ENCODE measurements at places on chromosomes 3 and 15. TPM values are rescaled to one million over a fixed set of nuclear protein-coding genes. Genes with fewer than 3 reads are reported as not detected.

GRCh38 chr3:43998370-43998835, 243.3 kb upstream of the TOPAZ1 start:
- no peak for DNase-seq

DNA sequence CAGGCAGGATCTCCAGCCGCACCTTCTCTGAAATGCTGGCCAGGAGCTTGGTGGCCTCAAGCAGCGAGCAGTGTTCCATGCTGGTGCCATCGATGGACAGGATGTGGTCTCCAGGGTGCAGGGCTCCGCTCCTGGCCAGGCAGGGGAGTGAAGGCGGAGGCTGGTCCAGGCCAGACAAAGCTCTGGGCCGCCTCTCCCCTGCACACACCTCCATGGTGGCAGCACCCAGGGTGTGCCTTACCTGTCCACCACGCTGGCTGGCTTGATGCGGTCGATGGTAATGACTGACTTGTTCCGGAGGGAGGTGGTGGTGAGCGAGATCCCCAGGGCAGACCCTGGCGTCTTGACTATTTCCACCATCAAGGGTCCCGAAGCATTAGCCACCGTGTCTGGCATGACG, 20.0 kb downstream of the GRIP2 start:
- DNase-seq = peak; percentile 83

- DNase-seq = no peak
These were observed 147.8 kb downstream of the LEKR1 start for GRCh38 chr3:156973954-156974353.

- no peak for DNase-seq
These were observed 299.3 kb upstream of the PDZRN3 start for GRCh38 chr3:73924048-73924447.

DNA sequence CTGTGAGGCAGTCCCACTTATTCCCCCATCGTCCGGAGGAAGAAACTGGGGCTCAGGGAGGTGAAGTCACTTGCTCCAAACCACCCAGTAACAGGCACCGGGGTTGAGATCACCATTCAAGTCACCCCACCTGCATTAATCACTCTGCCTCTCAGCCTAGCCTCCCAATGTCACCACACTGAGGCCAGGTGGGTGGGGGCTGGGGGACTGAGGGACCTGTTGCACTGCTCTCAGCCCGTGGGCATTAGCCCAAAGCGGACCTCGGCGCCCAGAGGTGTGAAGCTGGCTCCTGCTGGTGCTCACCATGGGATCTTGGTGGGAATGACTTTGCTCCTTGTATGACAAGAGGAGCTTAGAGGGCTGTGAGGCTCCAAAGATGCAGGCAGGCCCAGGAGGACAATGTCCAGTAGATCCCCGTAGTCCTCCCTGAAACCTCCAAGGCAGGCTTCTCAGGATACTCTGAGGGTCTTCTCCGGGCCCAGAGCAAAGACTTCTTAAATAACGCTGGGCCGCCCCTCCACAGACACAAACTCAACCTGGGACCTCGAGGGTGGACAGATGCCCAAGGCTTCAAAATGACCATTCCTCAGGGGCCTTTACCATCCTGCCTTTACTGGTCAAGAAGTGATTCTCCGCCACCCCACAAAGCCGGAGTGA, 1.7 kb downstream of the NT5DC2 start:
- DNase-seq = peak; percentile 18

DNA sequence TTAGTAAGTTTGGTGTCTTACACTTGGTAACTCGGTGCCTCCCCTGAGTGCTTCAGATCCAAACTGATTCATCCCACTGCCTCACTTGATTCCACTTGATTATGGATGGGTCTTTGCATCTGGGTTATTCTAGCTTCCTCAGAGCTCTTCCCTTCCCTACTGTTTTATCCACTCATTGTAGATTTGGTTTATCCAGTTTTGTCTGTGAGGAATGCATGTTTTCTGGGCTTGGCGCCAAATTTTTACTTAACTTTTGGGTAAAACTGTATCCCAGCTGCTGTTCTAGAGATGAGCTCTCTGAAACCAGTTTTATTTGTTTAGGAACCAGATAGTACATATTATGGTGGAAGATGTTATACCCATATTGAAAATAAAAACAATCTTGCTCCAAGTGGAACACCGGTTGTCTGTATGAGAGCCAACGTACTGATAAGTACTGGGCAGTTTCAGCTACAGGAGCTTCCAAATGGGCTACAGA, 20.9 kb downstream of the RAD54L2 start:
- DNase-seq = no peak

DNA sequence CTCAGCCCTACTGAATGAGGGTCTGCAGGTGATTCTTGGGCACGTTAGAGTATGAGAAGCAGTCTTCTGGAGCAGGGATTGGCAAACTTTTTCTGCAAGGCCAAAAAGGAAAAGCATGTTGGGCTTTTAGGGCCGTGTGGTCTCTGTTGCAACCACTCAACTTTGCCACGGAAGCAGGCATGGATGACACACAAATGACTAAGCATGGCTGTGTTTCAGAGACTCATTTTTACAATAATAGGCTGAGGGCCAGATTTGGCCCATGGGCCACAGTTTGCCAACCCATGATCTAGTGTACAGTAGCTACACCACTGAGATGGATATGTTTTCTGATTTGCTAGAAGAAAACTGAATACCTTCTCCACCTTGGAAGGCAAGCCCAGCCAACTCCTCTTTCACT, 66.1 kb upstream of the PRICKLE2 start:
- DNase-seq = peak; percentile 91

DNA sequence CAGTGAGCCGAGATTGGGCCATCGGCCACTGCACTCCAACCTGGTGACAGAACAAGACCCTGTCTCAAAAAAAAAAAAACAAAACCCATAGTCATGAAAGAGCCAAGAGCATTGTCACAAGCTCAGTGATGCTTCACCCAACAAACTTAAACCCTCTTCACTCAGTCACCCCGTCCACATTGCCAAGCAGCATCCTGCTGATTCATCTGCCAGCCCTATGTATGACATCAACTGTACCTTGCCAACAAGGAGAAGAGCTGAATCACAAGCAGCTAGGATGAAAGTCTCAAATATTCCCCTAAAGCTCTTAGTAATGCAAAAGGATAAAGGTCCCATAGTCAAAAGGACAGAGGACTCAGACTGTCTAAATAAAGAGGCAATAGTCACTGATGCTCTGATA, 90.0 kb downstream of the ANO10 start:
- DNase-seq = no peak

DNA sequence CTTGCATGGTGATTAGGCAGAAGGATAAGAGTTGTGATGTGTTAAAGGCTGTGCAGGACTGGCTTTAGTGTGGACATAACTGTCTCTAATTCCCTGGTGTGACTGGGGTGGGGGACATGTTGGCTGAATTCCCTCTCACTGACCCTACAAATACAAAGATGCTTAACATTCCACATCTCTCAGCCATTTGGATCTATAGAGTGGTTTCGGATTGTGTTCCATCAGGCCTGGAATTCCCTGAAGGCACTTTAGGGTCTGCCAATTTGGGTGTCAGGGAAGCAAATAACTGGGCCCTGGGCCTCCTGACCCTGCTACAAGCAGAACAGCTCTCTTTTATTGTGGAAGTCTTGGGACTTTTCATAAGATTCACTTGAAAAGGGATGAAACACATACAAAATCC, 56.2 kb downstream of the ARHGEF26 start:
- DNase-seq = no peak

DNA sequence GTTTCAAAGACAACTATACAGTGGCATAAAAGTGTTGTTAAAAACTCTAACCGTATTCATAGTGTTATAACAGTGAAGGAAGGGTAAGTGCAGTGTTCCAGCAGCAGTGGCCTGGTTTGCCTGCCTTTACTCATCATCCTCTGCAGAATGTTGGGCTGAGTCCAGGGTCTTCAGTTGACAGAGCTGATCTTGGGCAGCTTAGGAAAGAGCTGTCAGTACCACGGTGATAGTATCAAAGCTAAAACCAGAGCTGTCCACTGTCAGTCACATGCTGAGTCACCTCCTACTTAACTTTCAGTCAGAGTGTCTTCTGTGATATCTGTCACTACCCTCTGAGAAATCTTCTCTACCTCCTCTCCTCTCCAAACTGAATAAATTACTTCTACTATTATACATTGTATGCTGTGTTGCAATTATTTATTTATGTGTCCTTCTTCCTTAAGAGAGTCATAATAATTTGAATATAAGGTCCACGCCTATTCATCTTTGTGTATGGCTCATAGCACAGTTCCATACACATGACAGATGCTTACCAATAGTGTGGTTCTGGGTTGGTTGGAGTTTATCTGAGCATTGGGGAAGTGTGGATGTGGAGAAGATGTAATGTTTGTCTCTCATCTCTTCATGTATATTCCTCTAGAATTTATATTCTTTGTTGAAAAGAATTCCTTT, 242.1 kb downstream of the ZIC1 start:
- no peak for DNase-seq

- no peak for DNase-seq
These were observed 251.7 kb upstream of the TBL1XR1 start for GRCh38 chr3:177448987-177449359.

DNA sequence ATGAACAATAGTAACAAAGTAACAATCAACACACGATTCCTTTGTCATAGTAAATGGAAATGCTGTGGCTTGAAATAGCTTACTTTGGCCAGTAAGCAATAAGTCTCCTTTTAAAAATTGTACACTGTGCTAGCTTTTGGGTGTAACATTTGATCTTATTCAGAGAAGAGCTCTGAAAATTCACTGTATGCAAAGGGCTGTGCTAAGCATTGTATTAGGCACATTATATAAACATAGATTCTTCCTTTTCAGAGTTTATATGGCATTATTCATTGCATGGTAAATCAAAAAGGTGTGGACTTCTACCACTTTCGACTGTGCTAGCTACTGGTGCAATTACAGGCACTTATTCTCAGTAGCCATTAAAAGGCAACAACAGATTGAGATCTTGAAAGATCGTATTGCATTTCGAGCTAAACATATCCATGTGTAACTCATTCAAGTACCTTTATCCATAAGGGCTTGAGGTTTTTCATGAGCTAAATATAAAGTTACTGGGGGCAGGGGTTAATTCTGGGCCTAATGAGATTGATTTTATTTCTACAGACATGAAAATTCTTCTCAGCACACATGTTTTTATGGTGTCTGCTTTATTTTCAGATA, 246.8 kb downstream of the NR1D2 start:
- DNase-seq = no peak

DNA sequence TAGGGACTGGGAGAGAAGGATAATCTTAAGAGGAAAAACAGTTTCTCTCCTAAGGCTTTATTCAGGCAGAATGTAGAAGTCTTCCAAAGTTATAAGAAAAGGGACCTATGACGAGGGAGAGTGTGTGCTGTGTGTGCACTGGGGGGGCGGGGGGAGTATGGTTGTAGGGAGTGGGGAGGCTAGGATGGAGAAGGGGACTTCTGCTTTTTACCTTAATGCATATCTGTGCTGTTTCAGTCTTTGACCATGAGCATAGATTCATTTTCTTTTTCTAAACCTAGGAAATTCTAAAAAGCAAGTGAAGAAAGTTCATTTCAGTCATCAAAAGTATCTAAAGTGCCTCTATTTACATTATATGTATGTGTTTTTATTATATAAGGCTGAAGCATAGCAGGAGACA, 52.6 kb upstream of the RASA2 start:
- no peak for DNase-seq

GRCh38 chr3:138331143-138331894, 1.7 kb upstream of the NME9 start:
- no peak for DNase-seq

DNA sequence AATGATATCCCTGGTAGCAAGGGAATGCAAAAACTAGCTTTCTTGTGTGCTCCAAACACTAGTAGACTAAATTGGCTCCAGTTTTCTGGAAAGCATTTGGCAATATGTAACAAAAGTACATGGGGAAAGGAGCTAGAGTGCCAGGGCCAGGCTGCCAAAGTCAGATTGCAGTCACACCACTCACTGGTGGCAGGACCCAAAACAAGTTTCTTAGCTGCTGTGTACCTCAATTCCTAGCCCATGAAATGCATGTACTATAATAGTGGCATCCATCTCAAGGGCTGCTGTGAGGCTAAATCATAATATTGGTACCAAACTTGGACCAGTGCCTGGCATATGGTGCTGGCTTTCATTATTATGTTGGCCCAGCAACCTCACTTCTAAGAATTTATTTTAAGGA, 49.3 kb downstream of the CLDN18 start:
- no peak for DNase-seq

- no peak for DNase-seq
These were observed 710.3 kb upstream of the ARPP21 start for GRCh38 chr3:34929036-34929435.

- no peak for DNase-seq
These were observed 21.4 kb downstream of the LMCD1 start for GRCh38 chr3:8523041-8523440.

GRCh38 chr15:93129702-93130488, 40.9 kb upstream of the RGMA start:
- no peak for DNase-seq

- DNase-seq = no peak
These were observed 27.1 kb downstream of the TMEM44 start for GRCh38 chr3:194606163-194606562.

DNA sequence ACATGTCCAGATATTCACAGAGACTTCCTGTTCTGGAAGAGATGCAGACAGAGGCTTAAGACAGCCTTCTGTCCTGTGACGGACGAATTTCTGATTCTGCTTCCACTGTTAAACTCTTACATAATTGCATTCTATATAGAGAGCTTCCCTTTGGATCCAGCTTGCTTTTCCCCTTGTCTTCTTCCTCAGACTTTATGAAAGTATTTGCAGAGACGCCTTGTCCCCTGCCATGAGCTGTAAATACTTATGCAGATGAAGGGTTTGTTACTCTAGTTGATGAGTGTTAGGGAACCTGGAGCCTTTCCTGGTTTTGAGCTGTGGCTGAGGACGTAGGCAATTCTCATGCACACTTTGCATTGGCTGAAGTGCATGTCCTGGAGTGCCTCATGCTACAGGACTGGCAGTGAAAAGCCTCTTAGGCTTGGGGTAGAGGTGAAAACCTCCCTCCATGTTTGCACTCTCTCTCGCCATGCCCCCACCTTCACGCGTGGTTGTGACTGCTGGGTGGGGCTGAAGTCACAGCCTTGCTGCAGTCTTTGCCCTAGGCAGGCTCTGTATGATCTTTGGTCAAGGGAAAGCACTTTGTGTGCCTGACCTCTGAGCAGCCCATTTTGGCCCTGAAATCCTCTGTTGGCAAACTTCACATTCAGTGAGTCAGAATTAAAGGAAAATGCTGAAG, 286.6 kb downstream of the PTPRG start:
- DNase-seq = peak; percentile 88

DNA sequence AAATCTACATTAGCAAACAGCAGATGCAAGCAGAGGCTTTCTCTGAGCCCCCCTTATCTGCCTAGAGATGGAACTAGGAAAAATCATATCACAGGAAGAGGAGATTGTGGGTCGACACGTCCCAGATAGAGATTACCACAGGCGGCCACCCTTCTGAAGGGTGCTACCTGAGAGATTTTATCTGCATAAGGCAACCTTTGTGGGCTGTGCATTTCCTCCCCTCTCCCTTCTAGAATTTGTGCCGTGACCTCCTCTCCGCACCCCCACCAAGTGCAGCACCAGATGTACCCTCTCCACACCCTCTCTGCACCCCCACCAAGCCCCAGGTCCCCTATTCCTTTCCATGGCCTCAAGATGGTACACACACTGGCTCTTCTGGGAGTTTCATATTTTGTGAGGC, 27.4 kb downstream of the METTL6 start:
- DNase-seq = no peak

Gene ARPP21
- total RNA-seq = not detected

Gene RAB43
- total RNA-seq = 11.1 TPM

Gene SNX22
- total RNA-seq = 0.12 TPM

Gene DISP2
- 0.05 TPM for total RNA-seq

Gene SLC9C1
- not detected for total RNA-seq

Gene SHC4
- total RNA-seq = 2.3 TPM

Gene UROC1
- total RNA-seq = not detected

Gene MOBP
- total RNA-seq = not detected

Gene DAPK2
- total RNA-seq = 13.2 TPM

Gene TLR9
- total RNA-seq = not detected

Gene IMPG2
- total RNA-seq = not detected

Gene LIPC
- total RNA-seq = not detected

Gene GABRB3
- total RNA-seq = 1.2 TPM

Data from lower leg skin (tissue), 4 donors.